ENCODE measurements at places on chromosomes 12 and 14.

GRCh38 chr12:123139926-123140675 is 10.8 kb downstream of the PITPNM2 start:
- no peak for DNase-seq

DNA sequence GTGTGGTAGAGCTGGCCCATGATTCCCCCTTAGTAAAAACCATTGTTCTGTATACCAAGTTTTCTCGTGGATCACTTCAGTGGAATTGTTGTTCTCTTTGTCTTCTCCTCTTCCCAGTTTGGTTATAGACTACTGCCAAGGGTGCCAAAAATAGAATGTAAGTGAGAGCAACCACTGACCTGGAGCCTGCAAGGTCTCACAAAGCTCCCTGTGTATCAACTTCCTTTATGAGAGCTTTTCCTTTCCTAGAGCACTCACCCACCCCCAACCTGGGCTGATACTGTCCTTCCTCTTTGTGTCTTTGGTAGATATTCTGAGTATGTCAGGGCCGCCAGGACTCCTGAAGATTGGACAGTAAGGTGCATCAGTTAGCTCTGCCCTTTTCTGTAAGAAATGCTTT is 101.0 kb downstream of the SCN8A start:
- DNase-seq, result no peak

DNA sequence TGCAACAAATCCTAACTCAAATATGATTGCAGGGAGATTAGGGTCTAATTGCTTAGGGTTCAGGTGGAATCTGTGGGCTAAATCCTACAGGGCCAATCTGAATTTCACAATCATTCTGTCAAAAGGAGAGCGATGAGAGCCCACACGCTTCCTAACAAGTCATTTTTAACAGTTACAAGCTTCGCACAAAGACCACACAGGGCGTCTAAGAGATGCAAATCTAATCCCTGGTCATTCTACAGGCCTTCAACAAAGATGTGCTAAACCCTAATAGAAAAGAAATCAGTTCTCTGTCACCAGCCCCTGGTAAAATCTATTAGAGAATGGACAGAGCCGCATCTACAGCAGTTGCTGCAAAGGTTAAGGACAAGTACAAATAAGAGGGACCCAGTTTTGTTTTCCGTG is 15.3 kb downstream of the NKX2-1 start:
- DNase-seq, result no peak

DNA sequence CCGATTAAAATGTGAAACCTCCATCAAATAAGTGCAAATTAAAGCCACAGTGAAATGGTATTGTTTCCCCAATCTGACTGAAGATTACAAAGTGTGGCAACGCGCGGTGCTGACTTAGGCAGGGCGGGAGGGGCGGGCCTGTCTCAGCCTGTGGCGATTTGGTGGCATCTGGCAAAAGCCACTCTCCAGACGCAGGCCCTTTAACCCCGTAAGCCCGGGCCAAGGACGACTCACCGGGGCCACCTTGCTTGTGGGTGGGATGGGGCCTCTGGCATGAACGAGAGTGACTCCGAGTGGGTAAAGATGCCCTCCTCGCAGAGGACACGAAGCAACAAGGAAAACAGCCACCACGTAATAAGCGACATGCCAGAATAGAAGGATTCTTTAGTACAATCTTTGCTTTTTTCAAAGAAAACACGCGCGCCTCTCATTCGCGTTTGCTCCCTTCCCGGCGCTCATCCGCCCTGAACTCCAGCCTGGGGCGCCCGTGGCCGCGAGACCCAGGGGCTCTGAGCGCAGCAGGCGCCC is 815 bp downstream of the DEGS2 start:
- DNase-seq, result no peak

DNA sequence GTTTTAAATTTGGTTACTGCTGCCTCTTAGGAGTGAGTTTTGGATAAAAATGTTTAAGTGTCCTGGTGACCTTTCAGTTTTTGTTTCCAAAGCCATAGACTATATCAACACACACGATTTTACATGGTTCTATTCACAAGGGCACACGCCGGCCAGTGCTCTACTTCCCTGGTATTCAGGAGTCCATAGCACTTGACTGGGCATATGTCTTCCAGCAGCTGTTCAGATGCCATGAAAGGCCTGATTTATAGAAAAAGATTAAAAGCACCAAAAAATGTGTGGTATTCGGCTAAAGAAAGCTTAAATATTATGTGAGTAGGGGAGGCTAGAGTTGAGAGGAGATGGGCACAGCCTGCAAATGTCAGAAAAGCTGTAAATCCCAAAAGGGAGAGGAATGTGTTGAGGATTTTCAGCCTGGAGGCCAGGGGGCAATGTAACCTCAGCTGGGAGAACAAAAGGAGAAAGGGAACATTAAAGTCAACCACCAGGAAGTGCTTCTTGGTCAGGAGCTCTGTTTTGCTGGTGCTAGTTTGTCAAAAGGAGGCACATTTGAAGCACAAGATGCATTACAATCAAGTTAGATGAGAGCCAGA is 478.4 kb downstream of the RAD51B start:
- no peak for DNase-seq

DNA sequence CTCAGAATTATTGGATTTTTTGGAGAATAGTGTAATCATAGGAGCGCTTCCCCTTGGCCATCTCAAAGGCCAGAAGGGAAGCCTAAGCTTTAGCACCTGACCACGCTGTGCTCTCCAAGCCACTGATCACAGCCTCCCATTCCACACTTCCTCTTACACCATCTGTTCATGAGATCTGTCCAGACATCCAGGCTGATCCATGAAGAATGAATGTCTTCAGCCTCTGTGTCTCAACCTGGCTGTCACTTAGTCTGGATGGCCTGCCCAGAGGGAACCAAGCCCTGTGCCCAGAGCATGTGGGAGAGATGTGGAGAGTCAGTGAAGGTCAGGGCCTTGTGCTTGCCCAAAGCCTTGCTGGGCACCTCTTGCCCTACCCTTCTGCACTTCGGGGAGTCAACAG is 40.5 kb downstream of the TSPAN11 start:
- DNase-seq, result no peak

- DNase-seq, result no peak
Measured at GRCh38 chr14:63392236-63392635, 73.5 kb upstream of the GPHB5 start.

- peak; percentile 29 for DNase-seq
Measured at GRCh38 chr14:100285021-100285912, 21.0 kb downstream of the SLC25A29 start.

- no peak for DNase-seq
Measured at GRCh38 chr14:79204591-79204990, 1006.7 kb downstream of the DIO2 start.

GRCh38 chr12:88227263-88227662 is 85.2 kb downstream of the TMTC3 start:
- DNase-seq, result no peak

DNA sequence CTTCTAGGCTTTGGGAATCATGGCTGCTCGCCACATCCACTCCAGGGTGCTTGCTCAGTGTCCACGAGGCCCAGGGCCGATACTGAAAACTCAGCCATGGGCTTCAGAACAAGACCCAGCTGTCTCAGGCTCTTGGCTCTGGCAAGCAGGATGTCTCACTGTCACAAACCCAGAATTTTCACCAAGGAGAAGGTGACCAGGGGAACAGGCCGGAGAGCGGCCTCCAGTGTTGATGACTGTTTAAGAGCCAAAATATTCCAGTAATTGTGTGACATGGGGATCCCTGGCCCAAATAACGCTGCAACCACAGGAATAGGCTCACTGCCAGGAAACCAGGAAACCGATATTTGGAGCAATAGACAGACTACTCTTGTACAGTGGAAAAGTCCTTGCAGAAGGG is 9.8 kb upstream of the SERPINA5 start:
- no peak for DNase-seq

DNA sequence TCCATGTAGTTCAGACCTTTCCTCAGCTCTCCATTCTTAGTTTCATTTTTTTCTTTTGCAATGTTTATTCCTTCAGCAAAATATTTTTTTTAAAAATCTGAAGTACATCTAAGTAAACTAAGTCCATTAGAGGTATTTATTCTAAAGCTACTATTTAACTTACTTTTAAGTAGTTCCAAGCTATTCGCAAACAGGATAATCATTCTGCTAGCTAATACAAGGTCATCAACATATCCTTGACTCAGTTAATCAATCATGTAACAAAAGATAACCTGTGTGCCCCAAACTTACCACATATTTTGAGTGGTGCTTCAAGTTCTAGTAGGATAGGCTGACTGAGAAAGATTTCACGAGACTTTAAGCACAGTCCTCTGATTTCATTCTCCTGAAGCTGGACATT is 11.2 kb downstream of the PPP1CC start:
- DNase-seq, result no peak

DNA sequence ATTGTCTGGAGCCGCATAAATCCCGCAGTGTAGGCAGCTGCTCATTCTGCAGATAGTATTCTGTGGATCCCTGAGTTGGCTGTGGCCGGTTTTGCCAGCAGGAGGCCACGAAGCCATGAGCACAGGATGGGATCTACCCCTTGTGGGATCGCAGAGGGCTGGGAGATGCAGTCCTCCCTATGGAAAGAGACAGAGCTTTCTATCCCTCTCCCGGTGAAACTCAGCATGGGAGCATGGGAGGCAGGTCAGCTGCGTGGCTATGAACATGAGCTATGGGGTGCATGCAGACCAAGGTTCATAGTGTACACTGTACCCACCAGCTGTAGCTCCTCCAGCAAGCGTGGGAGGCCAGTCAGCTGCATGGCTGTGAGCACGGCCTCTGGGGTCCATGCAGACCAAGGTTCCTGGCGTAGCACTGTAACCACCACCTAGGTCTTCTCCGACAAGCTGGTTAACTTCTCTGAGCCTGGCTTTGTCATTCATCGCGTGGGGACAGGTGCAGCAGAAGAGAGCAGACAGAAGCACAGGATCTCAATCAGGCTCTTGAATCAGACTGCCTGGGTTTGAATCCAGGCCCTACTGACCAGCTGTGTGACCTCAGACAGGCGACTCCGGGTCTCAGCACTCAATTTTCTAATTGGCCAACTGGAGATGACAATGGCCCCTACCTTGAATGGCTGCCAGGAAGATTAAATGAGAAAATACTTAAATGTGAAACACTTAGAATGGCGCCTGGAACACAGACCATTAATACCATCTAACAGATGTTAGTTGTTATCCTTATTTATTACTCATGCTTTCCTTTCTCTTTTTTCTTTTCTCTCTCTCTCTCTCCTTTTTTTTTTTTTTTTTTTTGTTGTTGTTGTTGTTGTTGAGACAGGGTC is 6.0 kb downstream of the BDKRB1 start:
- DNase-seq, result no peak

DNA sequence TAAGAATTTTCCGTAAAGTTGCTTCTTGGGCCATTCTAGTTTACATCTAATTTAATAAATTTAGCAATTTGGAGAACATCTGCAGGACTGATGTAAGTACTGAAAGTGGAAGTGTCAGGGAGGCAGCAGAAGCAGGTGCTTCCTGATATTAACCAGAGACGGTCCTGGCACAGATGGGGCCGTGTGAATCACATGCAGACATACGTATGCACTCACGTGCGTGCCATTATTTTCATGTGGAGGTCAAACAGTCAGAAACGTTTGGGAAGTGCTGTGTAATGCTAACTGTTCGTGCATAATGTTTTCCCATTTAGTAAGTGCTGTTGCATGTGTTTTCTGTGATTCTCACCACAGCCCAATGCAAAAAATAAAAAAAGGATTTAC is 87.8 kb upstream of the DYNC1H1 start:
- peak; percentile 40 for DNase-seq

DNA sequence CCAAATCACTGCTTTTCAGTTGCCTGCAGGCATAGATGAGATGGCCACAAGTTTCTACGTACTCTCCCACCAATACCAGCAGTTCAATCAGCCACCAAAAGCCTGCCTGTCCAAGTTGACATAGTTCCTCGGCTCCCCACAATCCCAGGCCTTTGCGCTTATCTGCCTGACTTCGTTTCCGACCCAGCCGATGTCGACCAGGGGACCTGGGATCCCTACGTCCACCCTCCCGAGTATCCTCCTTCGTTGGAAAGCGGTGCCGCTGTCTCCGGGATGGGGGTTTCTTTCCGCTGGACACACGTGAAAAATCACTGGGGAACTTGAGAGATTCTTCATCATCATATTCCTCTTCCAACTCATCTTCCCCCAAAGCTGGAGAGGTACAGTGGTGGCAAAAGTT is 1.6 kb downstream of the DNAJC14 start:
- DNase-seq, result no peak

GRCh38 chr12:109729371-109729781 is 15.8 kb downstream of the FAM222A start:
- DNase-seq, result no peak

DNA sequence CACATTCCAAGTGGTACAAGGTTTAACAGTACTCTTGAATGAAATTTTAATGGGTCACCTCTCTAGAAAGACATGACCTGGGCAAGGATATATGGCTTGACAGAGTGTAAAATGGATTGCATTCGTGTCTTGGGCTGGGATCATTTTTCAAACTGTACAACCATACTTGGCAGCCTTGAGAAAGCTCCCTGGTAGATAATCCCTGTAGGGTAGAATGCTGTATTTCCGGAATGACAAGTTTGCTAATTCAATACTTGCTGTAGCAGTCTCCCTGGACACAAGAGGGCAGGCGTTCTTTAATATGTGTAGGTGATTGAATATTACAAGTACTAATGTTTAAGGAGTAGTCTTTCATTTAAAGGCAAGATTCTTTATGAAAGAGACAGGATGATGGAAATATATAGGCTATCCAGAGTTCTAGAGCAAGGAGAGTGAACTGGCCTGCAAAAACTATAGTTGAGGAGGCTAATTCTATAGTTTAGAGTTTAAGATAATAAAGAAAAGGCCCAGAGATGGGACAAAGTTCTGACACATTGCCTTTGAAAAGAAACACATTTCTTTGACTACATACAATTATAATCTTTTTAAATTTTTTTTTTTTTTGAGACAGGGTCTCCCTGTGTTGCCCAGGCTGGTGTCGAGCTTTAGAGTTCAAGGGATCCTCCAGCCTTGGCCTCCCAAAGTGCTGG is 53.4 kb downstream of the PLBD1 start:
- no peak for DNase-seq

- DNase-seq, result no peak
Measured at GRCh38 chr12:75976113-75976512, 55.5 kb downstream of the PHLDA1 start.

DNA sequence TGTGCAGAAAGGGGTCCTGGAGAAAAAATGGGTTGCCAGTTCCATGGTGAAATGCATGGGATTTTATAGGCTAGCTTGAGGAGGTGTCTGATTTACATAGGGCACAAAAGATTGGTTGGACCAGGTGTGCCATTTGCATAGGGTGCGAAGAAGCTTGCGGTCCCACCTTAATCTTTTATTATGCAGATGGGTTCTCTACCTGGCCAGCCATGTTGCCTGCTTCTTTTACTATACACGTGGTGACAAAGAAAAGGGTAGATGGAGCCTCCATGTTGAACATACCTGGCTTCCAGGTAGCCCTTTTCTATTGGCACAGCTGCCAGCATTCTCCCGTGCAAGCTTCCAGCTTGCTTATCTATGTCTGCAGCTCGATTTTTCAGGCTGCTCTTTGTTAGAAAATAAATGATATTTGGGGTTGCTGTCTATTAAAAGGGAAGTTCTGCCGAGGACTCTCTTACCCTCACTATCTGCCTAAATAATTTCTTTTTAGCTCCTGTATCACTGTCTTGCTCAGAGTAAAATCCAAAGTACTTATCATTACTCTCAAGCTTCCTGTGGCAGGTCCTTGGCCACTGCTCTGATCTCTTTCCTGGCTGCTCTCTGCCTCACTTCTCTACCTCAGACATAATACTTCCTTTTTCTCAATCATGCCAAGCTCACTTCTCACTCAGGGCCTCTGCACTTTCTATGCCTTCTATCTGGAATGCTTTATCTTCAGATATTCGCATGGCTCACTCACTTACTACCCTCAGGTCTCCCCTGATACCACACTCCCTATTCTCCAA is 216.0 kb upstream of the DAAM1 start:
- no peak for DNase-seq

All from fibroblast of skin of left quadriceps (primary cell).